Activated CD4-positive, alpha-beta T cell treated with anti-CD3 and anti-CD28 coated beads for 48 hours (primary cell): ENCODE measurements at places on chromosomes 4 and X.

GRCh38 chr4:60088807-60089486, 1111.2 kb upstream of the ADGRL3 start:
- no peak for DNase-seq

GRCh38 chr4:67674098-67674497, 26.9 kb downstream of the UBA6 start:
- no peak for DNase-seq

DNA sequence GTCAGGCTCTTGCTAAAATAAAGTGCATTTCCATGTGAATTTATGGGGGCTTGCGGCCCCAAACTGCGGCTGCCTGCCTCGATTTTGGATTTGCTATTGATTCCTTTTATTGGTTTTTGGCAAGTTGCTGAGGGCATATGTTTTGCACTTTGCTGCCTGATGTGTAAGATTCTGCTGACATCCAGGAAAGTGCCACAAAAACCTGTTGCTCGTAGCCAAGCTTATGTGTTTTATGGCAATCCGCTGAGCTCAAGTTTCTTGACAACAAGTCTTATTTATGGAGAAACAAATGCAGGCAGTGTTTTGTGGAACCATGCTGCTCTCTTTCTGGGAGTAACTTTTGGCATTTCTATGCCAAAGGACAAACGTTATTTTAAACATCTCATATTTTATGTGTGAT, 97.3 kb upstream of the DDIT4L start:
- DNase-seq, result no peak

GRCh38 chrX:105266456-105266855, 46.0 kb upstream of the TEX13A start:
- no peak for DNase-seq

DNA sequence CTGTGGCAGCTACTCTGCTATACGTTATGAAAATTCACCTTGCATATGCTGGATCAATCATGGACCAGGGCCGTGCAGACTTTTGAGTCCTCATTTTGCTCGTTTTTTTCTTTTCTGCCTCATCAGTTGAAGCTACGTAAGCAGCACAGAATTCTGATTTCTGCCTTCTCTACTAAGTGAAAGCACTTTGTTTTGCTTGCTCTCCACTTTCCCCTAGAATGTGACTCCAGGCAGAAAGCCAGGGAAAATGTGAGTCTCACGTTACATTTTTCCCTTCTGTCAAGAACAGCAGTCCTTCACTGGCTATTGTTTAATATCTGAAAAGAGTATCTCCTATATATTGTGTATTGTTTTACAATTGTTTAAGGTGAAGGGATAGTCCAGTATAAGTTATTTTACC, 1840.1 kb downstream of the PCDH7 start:
- no peak for DNase-seq
